ENCODE measurements at places on chromosomes 3 and 15. TPM values are rescaled to one million over a fixed set of nuclear protein-coding genes. Genes with fewer than 3 reads are reported as not detected.

ARGFX gene
- polyA plus RNA-seq, result not detected

FEZF2 gene
- polyA plus RNA-seq, result not detected

PIK3R4 gene
- polyA plus RNA-seq, result 41.8 TPM

CPB1 gene
- 1.2 TPM for polyA plus RNA-seq

THAP10 gene
- polyA plus RNA-seq, result 6.7 TPM

SMAD6 gene
- polyA plus RNA-seq, result 28.1 TPM

RASGRP1 gene
- polyA plus RNA-seq, result 0.89 TPM

SLC15A2 gene
- 11.9 TPM for polyA plus RNA-seq

RAP2B gene
- 9.0 TPM for polyA plus RNA-seq

TEX55 gene
- polyA plus RNA-seq, result not detected

RPUSD2 gene
- 8.5 TPM for polyA plus RNA-seq

NTRK3 gene
- 62.9 TPM for polyA plus RNA-seq

ILDR1 gene
- polyA plus RNA-seq, result 8.9 TPM

WNT5A gene
- polyA plus RNA-seq, result 43.5 TPM

SLC22A13 gene
- 1.2 TPM for polyA plus RNA-seq

LRRC34 gene
- 8.1 TPM for polyA plus RNA-seq

SST gene
- 0.27 TPM for polyA plus RNA-seq

DPPA2 gene
- 1.6 TPM for polyA plus RNA-seq
